Fibroblast of gingiva (primary cell): ENCODE measurements at places on chromosomes 1 and 21.

DNA sequence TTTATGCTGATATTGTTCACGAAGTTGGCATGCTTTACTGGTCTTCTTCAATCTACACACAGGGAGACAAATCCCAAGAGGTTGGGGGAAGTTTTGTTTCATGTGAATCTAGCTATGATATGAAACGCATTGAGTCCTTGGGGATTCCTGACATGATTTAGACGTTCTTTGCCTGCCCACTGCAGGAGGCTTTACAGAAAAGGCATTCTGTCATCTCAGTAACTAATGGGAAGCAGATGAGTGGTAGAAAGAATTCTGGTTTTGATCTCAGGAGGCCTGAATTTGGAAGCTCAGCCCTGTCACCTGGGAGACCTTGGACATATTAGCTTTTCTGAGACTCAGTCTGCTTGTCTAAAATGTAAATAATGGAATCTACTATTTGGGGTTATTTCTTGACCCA lies 383.0 kb upstream of the NFIA start:
- peak; percentile 26 for DNase-seq

- DNase-seq, result no peak
Observed at GRCh38 chr21:19590044-19590443, 1186.5 kb upstream of the TMPRSS15 start.

- no peak for DNase-seq
Observed at GRCh38 chr1:85168884-85169283, 31.9 kb downstream of the SYDE2 start.

- DNase-seq, result no peak
Observed at GRCh38 chr1:236702791-236703394, 16.6 kb downstream of the ACTN2 start.

DNA sequence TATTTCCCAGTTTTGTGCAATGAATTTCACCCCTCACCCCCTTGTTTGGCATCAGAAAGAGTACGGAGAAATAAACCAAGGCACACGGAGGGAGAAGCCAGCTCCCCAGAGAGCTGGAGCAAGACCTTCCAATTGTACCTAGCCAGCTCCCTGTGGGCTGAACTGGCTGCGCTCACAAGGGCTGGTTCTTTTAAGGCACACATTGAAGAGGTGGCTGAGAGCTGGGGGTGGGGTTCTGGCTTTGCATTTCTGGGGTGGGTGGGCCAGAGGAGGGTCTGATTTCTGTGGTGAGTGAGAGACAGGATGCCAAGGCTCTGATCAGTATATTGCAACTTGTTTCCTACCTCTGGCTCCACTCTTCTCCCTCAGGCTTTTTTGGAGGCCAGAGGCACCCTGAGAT lies 39.5 kb upstream of the NFASC start:
- no peak for DNase-seq

DNA sequence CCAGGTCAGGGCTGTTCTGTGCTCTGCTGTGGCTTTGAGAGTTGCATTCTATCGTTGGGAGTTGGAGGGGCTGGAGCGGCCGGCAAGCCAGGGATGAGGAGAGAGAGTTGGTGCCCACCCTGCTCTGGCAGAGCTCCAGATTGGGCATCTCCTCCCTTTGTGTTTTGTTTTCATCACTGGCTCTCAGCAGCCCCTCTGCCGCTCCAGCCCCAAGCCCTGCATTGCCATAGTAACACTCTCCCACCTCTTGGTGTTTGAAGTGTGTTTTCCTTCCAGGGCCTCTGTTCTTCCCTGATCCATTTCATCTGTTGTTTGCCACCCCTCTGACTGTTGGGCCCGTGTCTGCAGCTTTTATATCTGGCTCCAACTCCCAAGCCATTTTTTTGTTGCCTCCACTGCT lies 152.7 kb downstream of the URB2 start:
- DNase-seq, result no peak

- peak; percentile 79 for DNase-seq
Observed at GRCh38 chr1:53771648-53772047, 32.7 kb upstream of the GLIS1 start.

DNA sequence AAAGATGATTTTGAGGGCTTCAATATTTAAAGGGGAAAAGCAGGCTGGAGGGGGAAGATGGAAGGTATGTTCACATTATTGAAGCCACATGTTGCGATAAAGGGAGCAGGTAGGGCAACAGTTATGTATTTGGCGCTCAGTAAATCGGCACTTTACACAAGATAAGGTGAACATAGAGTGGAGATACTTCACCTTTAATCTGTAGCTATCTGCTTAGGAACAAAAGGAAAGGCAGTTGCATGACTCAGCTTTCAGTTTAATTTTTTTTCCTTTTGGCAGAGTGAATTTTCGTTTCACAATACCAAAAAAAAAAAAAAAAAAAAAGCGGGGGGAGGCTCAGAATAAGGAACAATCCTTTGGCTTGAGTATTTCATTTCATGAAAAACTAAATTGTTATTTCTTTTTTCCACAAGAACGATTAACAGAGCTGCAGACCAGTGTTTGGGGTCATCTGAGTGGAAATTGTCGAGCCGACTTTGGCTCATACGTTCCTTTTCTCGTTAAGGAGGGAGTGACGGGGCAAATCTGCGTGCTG lies 1.1 kb upstream of the COQ8A start:
- peak; percentile 54 for DNase-seq

- no peak for DNase-seq
Observed at GRCh38 chr21:26028183-26028582, 142.4 kb downstream of the APP start.

DNA sequence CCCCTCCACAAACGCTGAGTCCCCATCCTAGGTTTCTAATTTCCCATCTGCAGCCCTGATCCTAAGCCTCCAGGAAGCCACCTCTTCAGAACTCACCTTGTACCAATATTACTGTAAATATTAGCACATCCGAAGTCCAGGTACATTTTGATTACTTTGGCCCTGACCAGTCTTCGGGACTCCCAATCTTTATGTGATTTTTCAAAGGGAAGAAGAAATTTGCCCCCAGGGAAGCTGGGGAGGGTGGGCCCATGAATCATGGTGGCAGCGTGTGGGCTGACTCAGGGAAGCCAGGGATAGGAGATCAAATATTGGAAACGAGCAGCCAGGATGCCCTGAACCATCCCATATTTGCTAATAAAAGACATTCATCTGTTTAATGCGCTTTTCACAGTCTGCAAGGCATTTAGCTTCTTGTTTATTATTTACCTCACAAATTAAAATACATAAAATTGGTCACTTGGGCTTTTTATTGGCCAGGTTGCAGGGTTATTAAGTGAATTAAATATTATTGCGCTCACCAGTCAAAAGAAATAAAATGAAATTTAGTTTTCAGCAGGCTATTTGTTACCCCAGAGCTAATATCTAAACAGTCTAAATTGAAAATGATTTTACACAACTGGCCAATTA lies 46.6 kb downstream of the KIAA0040 start:
- no peak for DNase-seq

DNA sequence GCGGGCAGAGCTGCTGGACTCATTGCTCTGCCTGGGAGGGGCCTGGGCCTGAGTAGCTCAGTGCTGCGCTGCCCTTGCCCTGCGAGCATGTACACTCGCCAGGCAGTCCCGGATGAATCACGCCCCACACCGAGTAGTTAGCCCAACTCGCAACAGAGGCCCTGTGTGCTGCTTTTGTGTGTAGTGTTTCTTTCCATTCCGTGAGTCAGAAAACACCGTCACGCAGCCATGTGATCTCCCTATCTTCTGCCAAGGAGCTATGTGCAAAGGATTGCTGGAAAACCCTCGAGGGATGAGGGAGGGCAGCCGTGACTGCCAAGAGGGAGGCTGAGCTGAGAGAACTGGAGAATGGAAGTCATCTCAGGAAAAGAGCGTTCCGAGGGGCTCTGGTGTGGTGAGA lies 37.3 kb downstream of the NENF start:
- peak; percentile 98 for DNase-seq

GRCh38 chr1:162169031-162169790 lies 99.7 kb downstream of the NOS1AP start:
- no peak for DNase-seq

- DNase-seq, result no peak
Observed at GRCh38 chr1:3071565-3072390, 2.8 kb downstream of the PRDM16 start.

- DNase-seq, result peak; percentile 82
Observed at GRCh38 chr1:22749919-22750684, 39.5 kb downstream of the EPHB2 start.

GRCh38 chr1:156281693-156282478 lies 739 bp downstream of the SMG5 start:
- DNase-seq, result no peak

GRCh38 chr21:35328856-35329455 lies 279.9 kb upstream of the RUNX1 start:
- DNase-seq, result no peak

- peak; percentile 89 for DNase-seq
Observed at GRCh38 chr1:9280015-9280860, 12.5 kb upstream of the SPSB1 start.

- no peak for DNase-seq
Observed at GRCh38 chr1:27391511-27392095, 819 bp upstream of the GPR3 start.

- DNase-seq, result no peak
Observed at GRCh38 chr1:164228928-164229327, 330.1 kb upstream of the PBX1 start.

DNA sequence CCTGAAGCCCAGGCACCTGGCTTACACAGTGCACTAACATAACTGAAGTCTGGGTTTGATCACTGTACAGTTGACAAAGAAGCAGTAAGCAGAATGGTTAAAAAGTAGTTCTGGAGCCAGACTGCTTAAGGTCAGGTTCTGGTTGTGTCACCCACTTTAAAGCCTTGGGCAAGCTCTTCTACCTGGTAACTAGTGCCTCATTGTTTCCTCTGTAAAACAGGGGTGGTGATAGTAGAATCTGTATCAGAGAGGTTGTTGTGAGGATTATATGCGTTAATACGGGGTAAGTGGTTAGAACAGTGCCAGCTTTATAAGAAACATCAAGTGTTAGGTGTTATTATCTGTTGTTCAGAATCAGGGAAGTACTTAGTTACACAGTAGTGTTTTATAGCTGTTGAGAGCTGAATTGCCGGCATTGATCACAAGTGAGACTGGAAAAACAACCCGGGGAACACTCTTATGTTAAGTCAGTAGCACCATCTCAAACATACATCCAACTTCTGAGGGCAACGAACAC lies 3.7 kb downstream of the BACH1 start:
- no peak for DNase-seq

DNA sequence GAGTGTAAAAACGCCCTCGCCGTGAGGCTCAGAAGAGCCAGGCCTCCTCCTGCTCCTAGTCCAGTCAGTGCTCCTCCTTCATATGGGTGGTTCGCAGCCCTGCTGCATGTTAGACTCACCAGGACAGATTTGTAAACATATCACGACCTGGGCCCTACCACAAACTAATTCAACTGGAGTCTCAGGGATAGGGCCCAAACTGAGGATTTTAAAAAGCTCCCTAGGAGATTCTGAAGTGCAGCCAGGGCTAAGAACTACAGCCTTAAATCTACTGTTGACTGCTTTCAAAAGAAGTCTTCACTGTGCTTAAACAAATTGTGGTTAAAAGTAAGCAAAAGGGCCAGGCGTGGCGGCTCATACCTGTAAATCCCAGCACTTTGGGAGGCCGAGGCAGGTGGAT lies 57.0 kb downstream of the CAMTA1 start:
- DNase-seq, result no peak

- no peak for DNase-seq
Observed at GRCh38 chr1:234938924-234939323, 189.7 kb downstream of the TOMM20 start.

GRCh38 chr1:52970149-52970548 lies 43.1 kb downstream of the SCP2 start:
- peak; percentile 2 for DNase-seq

GRCh38 chr1:8875216-8875861 lies 3.1 kb downstream of the ENO1 start:
- DNase-seq, result no peak
